ENCODE measurements at places on chromosomes 1 and 21.

DNA sequence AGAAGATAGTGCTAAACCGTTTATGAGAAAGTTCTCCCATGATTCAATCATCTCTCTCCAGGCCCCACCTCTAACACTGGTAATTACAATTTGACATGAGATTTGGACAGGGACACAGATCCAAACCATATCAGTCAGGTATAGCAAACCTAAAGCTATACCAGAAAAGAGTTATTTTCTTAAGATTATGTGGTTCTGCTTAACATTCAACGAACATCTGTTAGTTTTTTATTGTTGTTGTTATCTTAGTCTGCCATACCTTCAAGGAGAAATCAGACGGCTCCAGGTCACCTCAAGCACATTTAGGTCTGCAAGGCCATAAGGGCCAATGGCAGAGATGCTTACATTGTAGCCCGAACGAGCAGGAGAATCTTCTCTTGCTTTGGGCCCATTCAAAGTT is 89.5 kb upstream of the ETV3 start:
- no peak for DNase-seq

GRCh38 chr1:223479718-223480425 is 86.7 kb downstream of the CCDC185 start:
- DNase-seq: no peak

GRCh38 chr1:63615768-63616420 is 22.7 kb downstream of the PGM1 start:
- DNase-seq: peak; percentile 72

DNA sequence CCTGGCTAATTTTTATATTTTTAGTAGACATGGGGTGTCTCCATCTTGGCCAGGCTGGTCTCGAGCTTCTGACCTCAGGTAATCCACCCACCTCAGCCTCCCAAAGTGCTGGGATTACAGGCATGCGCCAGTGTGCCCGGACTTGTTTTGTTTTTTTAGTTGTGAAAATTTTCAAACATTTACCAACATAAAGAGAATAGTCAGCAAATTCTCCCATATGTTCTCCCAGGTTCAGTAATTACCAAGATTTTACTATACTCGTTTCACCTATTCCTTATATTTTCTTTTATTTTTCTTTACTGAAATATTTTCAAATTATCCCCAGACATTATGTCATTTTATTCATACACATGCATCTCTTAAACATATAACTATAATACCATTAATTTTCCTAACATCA is 218.1 kb upstream of the L1TD1 start:
- no peak for DNase-seq

DNA sequence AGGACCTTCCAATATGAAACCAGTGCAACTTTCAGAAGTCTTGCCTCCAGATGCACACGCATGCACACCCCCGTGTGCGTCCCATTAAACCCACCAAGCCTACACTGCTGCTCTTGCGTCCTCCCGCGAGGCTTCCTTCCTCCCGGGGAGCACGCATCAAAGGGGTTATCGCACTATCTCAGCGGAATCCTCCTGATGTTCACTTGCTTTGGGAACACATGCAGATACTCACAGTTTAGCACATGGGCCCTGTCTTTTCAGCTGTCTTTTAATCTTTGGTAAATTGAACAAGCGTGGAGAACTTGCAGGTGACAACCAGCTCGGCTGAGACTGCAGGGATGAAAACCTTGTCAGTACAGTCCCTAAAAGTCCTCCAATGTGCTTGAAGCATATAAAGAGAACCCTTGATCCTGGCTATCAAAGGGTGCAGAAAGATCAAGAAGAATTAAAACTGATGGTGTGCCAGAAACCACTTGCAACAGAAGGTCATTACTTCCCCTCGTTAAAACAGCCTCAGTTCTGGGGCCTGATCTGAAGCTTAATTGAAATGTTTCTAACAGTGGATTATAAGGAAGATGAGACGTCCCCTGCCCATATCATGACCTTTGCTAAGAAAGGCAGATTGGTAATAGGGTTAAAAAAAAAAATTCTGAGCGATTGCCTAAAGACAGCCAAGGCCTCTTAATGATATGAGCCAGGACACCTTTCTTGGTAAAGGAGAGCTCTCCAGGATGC is 149.4 kb upstream of the LMO4 start:
- DNase-seq: no peak

- no peak for DNase-seq
These were observed 3.0 kb downstream of the CAMSAP2 start for GRCh38 chr1:200741551-200742207.

GRCh38 chr21:31731056-31731856 is 662 bp downstream of the SCAF4 start:
- DNase-seq: peak; percentile 33

DNA sequence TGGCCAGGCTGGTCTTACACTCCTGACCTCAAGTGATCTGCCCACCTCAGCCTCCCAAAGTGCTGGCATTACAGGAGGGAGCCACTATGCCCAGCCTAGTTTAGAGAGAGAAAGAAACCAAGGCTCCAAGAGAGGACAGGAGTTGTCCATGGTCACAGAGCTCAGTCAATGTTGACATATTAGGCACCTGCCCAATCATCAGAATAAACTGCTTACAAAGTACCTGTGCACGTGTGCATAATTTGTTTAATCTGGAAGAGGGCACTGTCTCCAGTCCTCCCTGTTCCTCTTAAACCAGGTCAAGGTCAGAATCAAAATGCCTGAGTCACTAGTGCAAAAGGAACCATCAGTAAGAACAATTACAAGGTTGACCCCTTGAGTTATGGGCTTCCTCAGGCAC is 20.3 kb upstream of the MPZL1 start:
- no peak for DNase-seq
